ENCODE measurements at places on chromosomes 7 and 10. TPM values are rescaled to one million over a fixed set of nuclear protein-coding genes. Genes with fewer than 3 reads are reported as not detected.

The STYXL1 gene
- 54.6 TPM for total RNA-seq

The HIPK2 gene
- total RNA-seq, result 35.4 TPM

The NXPH1 gene
- total RNA-seq, result not detected

The HOXA10 gene
- 0.19 TPM for total RNA-seq

The HOXA3 gene
- total RNA-seq, result not detected

The MALRD1 gene
- not detected for total RNA-seq

The WIPF3 gene
- total RNA-seq, result not detected

The PNLIPRP3 gene
- total RNA-seq, result not detected

The TAF6 gene
- 88.1 TPM for total RNA-seq

The CHST15 gene
- total RNA-seq, result 0.38 TPM

The CCDC3 gene
- total RNA-seq, result 1.5 TPM

The FOXI2 gene
- not detected for total RNA-seq

GRCh38 chr7:73707045-73707631, 12.3 kb downstream of the STX1A start:
- no peak overlapping the region for H3K27ac ChIP-seq
- no peaks in the 10 kb centered on the region for H3K27me3 ChIP-seq
- no peaks in the 10 kb centered on the region for H3K36me3 ChIP-seq
- no peak overlapping the region for H3K4me3 ChIP-seq

DNA sequence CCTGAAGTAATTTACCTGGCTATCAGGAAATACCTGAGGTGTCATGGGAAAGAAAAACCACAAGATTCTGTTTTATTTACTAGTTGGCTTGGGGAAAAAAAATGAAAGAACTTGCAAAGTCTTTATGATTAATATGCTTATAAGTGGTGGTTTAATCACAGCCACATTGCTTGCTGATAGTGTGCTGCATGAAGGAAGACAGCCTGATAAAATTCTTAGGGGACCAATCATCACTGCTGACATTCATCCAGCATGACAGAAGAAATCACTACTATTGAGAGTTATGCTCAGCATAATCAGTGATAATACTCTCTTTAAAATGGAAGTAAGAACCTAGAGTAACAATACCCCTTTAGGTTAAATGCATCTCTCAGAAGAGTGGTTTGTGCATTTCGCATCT, 150.2 kb upstream of the LRRN3 start:
- no peaks in the 10 kb centered on the region for H3K27me3 ChIP-seq
- peaks cover 2% of the 10 kb centered on the region for H3K36me3 ChIP-seq
- H3K4me1 ChIP-seq, result no peaks in the 10 kb centered on the region
- DNase-seq, result no peak
- H3K4me3 ChIP-seq, result no peak overlapping the region

- H3K36me3 ChIP-seq, result peaks cover 4% of the 10 kb centered on the region
- H3K4me3 ChIP-seq, result peak overlapping the region; percentile 62
- H3K4me1 ChIP-seq, result peaks cover 90% of the 10 kb centered on the region
- peak overlapping the region; percentile 59 for H3K27ac ChIP-seq
- peak; percentile 56 for DNase-seq
- H3K27me3 ChIP-seq, result no peaks in the 10 kb centered on the region
Observed at GRCh38 chr7:36686499-36686898, 37.8 kb downstream of the AOAH start.

DNA sequence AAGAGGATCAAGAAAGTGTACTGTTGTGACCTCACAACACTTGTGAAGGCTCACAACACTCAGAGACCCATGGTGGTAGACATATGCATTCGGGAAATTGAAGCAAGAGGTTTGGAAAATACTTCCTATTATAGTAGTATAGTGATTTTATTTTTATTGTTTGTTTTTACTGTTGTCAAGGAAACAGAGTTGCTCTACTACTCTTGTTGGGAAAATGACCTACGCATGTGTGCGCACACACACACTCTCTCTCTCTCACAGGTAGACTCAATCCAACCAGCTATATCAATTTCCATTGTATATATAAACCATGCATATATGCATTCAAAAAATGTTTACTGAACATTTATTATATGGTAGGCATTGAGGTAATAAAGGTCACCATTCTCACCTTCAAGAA, 63.7 kb upstream of the PRR15 start:
- no peaks in the 10 kb centered on the region for H3K36me3 ChIP-seq
- no peak for DNase-seq
- H3K27ac ChIP-seq, result no peak overlapping the region
- no peaks in the 10 kb centered on the region for H3K4me1 ChIP-seq
- H3K4me3 ChIP-seq, result no peak overlapping the region

DNA sequence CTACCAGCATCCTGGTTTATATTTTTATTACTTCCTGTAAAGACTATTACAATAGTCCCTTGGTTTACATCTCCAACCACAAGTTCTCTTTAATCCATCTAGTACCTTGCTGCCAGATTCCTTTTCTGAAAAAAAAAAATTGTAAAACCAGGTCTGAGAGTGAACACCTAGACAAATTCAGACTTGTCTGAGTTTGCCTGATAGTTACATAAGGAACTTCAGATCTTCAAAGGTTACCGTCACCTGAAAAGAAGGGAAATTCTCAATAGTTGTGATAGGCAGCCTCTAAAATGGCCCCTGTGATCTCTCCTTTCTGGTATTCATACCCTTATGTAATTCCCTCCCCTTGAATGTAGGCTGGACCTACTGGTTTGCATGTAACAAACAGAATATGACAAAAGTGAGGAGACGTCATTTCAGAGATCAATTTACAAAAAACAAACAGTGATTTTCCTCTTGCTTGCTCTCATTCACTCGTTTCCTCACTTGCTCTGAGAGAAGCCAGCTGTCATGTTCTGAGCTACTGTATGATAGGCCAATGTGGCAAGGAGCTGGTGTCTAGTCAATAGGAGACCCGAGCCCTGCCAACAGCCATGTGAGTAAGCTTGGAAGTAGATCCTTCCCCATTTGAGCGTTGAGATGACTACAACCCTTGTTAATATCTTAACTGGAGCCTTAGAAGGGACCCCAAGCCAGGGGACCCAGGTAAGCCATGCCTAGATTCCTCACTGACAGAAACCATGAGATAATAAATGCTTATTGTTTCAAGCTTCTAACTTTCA, 110.9 kb upstream of the LSM8 start:
- H3K4me3 ChIP-seq, result no peak overlapping the region
- DNase-seq, result no peak
- no peaks in the 10 kb centered on the region for H3K4me1 ChIP-seq
- peaks cover 22% of the 10 kb centered on the region for H3K27me3 ChIP-seq

DNA sequence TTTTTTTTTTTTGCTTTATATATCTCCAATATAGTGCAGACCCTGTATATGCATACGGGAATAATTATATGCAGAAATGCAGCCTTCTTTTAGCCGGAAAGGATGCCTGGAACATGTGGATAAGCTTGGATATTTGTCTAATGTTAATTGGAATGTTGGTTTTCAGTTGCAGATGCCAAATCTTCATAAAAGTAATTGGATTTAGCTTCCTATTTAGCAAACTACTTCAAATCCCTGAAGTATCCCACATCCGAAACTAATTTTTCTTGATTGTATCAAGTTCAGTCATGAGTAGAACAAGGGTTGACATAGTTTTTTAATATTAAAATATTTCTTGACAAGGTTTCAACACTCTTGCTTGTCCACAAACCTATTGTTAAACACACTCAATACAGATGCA, 281.7 kb downstream of the BBS9 start:
- no peaks in the 10 kb centered on the region for H3K4me1 ChIP-seq
- peaks cover 15% of the 10 kb centered on the region for H3K36me3 ChIP-seq
- no peaks in the 10 kb centered on the region for H3K27me3 ChIP-seq
- H3K4me3 ChIP-seq, result no peak overlapping the region
- DNase-seq, result no peak
- H3K27ac ChIP-seq, result no peak overlapping the region

- no peaks in the 10 kb centered on the region for H3K4me1 ChIP-seq
- DNase-seq, result no peak
Observed at GRCh38 chr10:64345856-64346255, 824.7 kb downstream of the REEP3 start.

DNA sequence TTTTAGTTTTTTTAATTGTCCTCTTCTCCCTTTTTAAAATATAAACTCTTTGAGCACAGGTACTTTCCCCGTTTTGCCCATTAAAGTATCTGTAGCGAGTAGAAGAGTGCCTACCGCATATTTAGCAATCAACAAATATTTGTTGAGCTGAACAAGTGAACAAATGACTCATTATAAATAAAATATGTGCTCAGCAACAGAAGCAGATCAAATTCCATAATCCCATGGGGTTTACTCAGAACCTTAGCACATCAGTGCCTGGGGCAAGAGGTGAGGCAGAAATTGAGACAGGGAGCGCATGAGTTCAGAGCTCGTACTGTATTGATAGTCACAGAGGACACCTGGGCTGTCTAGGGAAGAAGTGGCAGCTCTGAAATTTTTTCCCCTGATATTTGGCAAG, 161.0 kb downstream of the SEM1 start:
- no peaks in the 10 kb centered on the region for H3K36me3 ChIP-seq
- H3K4me3 ChIP-seq, result no peak overlapping the region
- DNase-seq, result no peak
- no peak overlapping the region for H3K27ac ChIP-seq

- DNase-seq, result no peak
- no peak overlapping the region for H3K27ac ChIP-seq
- H3K4me1 ChIP-seq, result no peaks in the 10 kb centered on the region
- no peak overlapping the region for H3K4me3 ChIP-seq
Observed at GRCh38 chr10:18399158-18399557, 252.2 kb downstream of the NSUN6 start.

- H3K27ac ChIP-seq, result no peak overlapping the region
- peaks cover 1% of the 10 kb centered on the region for H3K36me3 ChIP-seq
- no peaks in the 10 kb centered on the region for H3K27me3 ChIP-seq
- no peak for DNase-seq
- H3K4me1 ChIP-seq, result peaks cover 7% of the 10 kb centered on the region
Observed at GRCh38 chr7:30420662-30421061, 57.9 kb downstream of the NOD1 start.

GRCh38 chr7:156515911-156516790, 124.4 kb upstream of the RNF32 start:
- no peak overlapping the region for H3K4me3 ChIP-seq
- H3K27me3 ChIP-seq, result peaks cover 21% of the 10 kb centered on the region
- no peaks in the 10 kb centered on the region for H3K4me1 ChIP-seq
- no peak for DNase-seq
- no peak overlapping the region for H3K27ac ChIP-seq

DNA sequence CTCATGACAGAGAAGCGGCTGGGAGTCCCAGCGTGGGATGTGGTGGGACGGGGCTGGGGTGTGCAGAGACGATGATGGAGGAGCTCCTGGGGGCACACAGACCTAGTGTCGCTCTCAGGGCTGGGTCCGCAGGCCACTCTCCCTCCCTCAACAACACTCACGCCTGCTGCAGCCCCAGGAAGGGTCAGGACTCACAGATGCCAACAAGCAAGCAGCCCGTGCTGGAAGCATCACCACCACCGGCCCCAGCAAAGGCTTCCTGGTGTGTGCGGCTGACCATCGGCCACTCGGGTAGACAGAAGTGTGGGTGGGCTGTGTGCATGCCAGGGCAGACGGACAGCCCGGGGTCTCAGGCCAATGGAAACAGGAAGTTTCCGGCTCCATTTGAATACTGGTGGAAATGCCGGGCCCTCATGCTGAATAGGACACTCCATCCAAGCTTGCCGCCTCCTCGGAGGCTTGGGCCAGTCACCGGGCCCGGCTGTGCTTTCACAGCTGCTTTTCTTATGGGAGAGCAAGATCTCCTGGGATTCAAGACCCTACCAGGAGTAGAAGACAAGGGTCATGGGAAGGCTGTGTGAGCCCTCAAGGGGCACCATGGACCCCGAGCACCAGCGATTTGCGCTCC, 178.1 kb downstream of the ELFN1 start:
- no peaks in the 10 kb centered on the region for H3K27me3 ChIP-seq
- no peak overlapping the region for H3K4me3 ChIP-seq
- H3K36me3 ChIP-seq, result no peaks in the 10 kb centered on the region
- H3K27ac ChIP-seq, result no peak overlapping the region

- no peaks in the 10 kb centered on the region for H3K27me3 ChIP-seq
- H3K4me1 ChIP-seq, result peaks cover 13% of the 10 kb centered on the region
- H3K27ac ChIP-seq, result no peak overlapping the region
- DNase-seq, result no peak
- no peak overlapping the region for H3K4me3 ChIP-seq
- peaks cover 3% of the 10 kb centered on the region for H3K36me3 ChIP-seq
Observed at GRCh38 chr10:89309156-89310055, 7.6 kb downstream of the IFIT2 start.

DNA sequence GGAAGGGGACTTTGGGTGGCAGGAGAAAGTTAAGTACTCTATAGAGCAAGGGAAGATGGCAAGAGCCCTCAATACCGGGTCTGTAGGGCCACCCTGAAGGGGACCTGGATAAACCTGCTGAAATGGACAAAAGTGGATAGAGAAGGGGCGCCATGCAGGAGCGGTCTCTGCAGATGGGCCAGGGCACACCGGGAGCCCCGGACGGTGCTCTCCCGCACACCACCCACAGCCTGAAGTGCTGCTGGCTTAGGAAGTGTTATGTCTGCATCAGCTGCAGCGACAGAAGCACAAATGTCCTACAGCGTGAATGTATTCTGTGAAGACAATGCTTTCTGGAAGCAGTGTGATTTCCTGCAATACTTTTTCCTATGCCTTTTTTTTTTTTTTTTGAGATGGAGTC, 37.7 kb downstream of the BRI3 start:
- H3K4me3 ChIP-seq, result no peak overlapping the region

DNA sequence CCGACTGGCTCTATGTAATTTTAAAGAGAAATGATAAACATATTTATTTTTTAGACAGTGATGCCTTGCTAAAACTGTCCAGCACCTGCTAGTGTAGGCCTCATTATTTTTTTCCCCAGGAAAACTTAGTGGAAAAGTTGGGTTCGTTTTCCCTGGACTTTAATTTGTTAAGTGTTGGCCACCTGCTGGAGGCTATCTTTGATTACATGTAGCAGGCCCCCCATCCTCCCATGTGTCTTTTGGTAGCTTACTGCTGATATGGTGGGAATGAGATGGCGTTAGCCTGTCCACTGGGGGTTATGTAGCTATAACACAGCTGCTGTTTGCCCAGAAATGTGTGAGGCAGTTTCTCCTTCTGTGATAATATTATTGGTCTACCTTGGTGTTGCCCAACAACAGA, 265.0 kb downstream of the SORCS3 start:
- no peak for DNase-seq
- H3K36me3 ChIP-seq, result no peaks in the 10 kb centered on the region
- H3K4me1 ChIP-seq, result no peaks in the 10 kb centered on the region
- no peak overlapping the region for H3K27ac ChIP-seq
- H3K4me3 ChIP-seq, result no peak overlapping the region
- no peaks in the 10 kb centered on the region for H3K27me3 ChIP-seq

DNA sequence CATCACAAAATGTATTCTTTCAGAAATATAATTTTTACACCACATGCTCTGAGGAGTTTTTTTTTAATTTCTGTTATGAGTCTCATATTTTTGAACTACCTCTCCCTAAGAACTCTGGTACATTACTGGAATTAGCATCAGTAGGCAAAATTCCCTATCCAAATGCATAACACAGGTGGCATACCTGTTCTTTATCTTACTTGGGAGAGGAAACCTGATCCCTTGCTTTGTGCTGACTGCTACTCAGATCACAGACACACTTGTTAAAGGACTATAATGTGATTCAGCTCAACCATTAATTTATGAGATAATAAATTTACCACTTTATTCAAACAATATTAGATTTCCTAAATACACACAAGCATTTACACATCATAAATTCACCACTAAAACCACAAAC, 617.2 kb downstream of the GRM8 start:
- H3K4me1 ChIP-seq, result no peaks in the 10 kb centered on the region
- no peaks in the 10 kb centered on the region for H3K27me3 ChIP-seq
- H3K36me3 ChIP-seq, result no peaks in the 10 kb centered on the region
- no peak overlapping the region for H3K4me3 ChIP-seq
